ENCODE measurements at places on chromosomes 7 and 10.
A peak's percentile ranks its signal among the peaks of the same experiment; 100 is the strongest.

- no peak for DNase-seq
Measured at GRCh38 chr7:92602352-92603088, 12.3 kb upstream of the FAM133B start.

DNA sequence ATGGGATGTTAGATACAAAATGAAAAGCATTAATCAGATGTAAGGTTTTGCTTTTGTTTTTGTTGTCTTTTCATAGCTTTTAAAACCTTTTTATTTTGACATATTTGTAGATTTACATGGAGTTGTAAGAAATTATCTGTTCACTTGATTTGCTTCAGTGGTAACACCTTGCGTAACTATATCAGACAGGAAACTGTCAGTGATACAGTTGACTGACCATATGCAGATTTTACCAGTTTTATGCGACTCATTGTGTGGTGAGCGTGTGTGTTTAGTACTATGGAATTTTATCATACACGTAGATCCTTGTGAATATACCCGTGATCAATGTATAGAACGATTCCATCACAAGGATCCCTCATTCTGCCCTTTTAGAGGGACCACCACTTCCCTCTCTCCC lies 701.4 kb downstream of the SUGCT start:
- no peak for DNase-seq

DNA sequence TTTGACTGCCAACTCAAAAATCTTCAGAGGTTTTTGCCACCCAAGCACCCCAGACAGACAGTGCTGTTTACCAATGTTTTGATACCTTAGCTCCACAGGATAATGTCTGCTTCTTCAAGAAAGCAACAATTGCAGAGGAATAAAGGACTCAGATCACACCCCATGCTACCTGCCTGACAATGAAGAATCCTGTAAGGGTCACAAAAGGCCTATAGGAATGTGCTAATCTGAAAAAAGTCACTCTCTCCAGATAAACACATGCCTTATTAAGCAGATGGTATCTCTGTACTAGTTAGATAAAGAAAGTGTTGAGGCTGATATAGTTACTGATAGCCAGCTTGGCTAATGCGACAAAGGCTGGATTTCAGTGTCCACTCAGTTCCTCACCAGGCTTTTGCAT lies 1076.7 kb upstream of the SORCS1 start:
- no peak for DNase-seq

- peak; percentile 95 for DNase-seq
Measured at GRCh38 chr10:12484941-12485805, 135.8 kb downstream of the CAMK1D start.

DNA sequence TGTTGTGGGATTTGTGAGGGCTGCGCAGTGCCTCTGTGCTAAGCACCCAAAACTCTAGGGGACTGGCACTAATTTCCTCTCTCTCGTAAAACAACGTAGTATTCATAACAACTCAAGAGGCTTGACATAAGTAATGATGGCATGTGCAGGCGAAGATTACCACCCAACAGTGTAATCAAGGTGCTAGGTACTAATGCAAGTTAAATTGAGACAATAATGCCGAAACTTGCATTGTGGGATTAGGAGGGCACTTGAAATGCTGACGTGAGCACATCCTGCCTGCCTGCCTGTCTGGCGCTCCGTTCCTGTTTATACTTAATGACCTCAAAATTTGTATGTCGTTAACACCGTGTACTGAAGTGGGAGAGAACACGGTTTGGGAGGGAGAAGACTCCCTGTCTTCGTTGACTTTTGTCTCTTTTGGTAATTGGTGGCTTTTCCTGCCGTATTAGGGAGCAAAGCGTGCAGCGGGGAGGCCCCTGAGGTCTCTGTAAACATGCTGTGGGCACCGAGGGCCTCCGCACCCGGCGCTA lies 139.0 kb downstream of the MGMT start:
- DNase-seq: no peak

DNA sequence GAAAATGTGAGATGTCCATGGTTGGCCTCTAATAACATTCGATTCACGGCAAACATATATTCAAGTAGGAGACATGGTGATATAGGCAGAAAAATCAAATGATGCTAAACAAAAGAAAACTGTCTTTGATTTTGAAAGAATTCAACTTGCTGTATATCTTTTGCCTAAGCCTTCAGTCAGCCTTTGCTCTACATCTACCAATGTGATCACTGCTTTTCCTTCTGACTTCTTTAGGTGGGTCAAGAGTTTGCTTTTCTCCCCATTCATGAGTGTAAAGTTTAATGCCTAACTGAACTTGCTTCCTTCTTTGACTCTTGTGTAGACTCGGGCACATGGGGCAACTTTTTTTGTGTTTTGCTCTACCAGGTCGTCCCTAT lies 417 bp upstream of the HIF1AN start:
- DNase-seq: no peak

- no peak for DNase-seq
Measured at GRCh38 chr10:80498833-80499741, 38.6 kb upstream of the SH2D4B start.

DNA sequence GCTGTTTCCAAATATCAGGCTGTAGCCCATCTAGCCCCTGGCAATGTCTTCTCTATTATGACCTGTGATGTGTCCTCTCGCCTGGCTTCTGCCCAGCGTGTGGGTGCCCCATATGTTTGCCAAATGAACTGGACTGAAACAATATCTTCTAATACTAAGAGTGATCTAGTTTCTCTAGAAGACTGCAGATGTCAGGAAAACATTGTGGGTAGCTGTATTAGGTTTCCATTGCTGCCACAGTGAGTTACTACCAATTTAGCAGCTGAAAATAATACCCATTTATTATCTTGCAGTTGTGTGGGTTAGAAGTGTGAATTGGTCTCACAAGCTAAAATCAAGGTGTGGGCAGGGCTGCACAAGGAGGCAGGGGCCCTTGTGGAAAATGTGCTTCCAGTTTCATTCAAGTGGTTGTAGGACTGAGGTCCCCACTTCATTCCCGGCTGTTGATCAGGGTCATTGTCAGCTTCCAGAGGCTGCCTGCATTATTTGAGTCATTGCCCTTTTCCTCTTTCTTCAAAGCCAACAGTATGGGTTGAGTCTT lies 202.8 kb upstream of the BMPER start:
- DNase-seq: no peak

- DNase-seq: peak; percentile 80
Measured at GRCh38 chr7:69213878-69214277, 384.4 kb upstream of the AUTS2 start.

GRCh38 chr10:92208736-92209135 lies 82.1 kb downstream of the CPEB3 start:
- DNase-seq: no peak

DNA sequence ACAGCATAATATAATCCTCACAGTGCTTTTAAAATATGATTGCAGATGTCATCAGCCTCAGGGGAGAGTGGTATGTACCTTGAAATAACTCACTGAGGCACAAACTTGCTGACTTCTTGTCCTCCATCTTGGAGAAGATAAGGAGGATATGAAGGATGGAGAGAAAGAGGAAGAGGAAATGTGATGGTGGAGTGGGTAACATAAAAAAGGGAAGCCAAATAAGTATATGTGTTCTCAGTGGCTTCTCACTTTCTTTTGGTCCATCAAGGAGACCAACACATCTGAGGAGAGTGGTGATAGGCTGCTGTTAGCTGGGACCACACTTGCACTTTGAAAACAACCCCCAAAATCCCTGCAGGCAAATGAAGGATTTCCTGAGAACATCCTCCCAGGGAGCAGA lies 21.6 kb upstream of the ZNF37A start:
- DNase-seq: no peak

DNA sequence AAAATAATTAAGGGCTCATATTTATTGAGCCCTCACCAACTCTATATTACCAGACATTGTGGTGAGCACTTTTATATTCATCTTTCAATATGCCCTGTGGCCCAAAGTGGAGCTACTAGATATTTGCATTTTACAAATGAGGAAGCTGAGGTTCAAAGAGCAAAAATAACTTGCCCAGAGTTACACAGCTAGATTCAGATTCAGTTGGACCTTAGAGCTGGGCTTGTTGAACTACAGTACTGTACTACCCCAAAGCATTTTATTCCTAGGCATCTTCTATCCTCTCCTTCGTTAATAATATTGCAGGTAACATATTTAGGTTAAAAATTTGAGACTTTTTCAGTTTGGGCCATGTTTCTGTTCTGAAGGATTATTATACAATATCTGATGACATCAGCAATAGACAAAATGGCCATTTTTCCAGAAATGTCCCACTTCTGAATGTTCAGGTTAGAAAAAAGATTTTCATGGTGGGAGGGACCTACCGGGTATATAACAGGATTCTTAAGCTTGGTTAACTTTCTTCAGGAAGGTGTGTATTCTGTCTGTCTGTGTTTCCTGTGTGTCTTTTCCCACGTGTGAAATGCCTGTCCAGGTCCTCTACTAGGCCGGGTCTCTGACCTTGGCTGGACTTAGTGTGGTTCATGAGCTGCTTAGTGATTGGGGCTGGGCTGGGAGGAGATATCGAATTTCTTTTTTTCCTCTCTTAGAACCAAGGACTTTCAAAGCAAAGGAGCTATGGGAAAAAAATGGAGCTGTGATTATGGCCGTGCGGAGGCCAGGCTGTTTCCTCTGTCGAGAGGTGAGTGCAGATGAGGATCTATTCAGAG lies 13.6 kb downstream of the PRXL2A start:
- DNase-seq: no peak

- DNase-seq: peak; percentile 34
Measured at GRCh38 chr10:34001087-34001580, 666.7 kb upstream of the NRP1 start.

DNA sequence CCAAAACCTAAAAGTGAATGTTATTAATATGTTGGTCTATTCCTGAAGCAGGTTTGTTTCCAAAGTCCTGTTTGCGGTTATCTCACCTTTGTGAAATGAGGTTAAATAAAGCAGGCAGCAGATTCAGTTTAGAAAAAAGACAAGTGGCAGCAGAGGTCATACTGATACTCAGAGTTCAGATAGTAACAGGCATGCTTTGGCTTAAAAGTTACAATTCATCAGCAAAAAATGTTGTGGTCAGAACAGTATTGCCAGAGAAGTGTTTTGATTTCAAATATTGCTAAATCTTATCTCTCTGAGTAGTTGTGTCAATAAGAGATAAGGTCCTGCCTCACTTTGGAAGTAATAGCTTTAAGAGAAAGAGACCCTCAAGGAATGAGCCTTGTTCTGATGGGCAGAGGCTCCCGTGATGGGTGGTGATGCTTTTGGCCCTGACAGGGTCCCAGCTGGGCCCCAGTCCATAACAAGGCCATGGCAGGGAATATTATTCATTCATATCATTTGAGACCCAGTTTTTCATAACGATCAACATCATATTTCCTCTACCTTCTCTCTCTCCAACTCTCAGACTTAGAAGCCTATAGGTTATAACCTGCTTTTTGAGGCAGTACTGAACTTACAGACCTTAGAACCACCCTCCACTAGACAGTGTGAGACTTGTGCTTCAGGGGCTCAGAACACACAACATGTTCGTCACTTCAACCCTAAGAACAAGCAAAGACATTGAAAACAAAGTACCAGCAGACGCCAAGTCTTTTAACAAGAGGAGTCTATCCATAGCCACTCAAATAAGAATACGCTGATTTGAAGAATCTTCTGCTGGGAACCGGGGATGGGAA lies 58.5 kb upstream of the AHR start:
- DNase-seq: no peak

- DNase-seq: no peak
Measured at GRCh38 chr7:143411976-143412708, 3.5 kb upstream of the EPHA1 start.

DNA sequence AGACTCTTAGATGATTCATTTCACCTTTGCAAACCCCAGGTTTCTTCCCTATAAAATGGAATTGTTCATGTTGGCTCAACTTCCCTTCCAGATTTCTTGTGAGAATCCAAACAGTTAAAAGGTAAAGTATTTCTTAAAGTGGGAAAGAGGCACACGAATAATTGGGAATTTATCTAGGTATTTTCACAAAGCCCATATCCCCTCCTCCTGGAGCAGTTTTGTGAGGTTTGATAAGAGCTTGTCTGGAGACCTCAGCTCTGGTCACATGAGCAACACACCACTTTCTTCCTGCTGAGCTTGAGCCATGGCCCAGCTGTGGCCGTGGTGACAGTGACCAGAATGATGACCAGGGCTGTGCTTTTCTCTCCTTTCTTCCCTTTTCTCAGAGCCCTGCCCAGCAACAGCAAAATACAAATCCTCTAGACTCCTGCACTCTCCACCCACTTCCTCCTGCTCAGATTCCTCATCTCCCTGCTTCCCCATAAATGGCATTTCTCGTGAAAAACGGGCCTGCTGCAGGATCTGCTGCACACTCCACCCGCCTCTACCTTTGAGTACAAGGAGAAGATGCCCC lies 87.7 kb downstream of the PIK3CG start:
- no peak for DNase-seq

- DNase-seq: peak; percentile 18
Measured at GRCh38 chr7:135710417-135711138, 17.4 kb downstream of the SLC13A4 start.

- DNase-seq: no peak
Measured at GRCh38 chr7:36192877-36193276, 39.8 kb downstream of the EEPD1 start.

DNA sequence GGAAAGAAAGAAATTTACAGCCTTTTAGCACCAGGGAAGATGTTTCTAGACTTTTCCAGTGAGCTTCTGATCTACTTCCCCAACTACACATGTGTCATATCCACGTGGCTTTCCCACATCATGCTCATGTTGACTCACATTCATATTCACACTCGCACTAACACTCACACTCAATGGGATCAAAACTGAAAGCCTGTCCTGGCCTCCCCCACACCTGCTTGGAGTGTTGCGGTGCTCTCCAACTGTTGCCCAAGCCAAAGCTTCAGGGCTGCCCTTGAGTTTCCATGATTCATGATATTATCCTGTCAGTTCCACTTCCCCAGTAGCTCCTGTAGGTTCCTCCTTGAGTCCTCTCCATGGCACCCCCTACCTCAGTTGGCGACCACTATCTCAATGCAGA lies 444.4 kb downstream of the GATA3 start:
- DNase-seq: no peak

GRCh38 chr10:76036111-76036940 lies 604.9 kb downstream of the LRMDA start:
- DNase-seq: peak; percentile 58

DNA sequence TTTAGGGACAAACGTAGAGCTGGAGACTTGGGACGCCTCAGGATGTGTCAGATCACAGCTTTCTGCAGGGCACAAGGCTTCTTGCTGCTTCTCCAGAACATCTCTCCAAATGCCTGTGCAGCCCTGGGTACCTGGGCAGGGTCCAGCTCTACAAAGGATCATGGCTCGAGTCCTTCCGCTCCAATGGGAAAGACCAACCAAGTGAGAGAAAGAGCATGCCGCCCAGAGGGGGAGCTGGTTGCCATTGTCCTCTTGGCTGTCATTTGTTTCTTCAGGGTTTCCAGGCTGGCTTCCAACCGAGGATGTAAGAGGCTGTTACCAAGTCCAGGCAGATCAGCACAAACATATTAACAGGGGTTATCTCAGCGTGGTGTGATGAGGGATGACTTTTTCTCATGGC lies 5.6 kb upstream of the LEP start:
- peak; percentile 78 for DNase-seq

- DNase-seq: no peak
Measured at GRCh38 chr7:97126483-97127171, 9.1 kb downstream of the SDHAF3 start.

DNA sequence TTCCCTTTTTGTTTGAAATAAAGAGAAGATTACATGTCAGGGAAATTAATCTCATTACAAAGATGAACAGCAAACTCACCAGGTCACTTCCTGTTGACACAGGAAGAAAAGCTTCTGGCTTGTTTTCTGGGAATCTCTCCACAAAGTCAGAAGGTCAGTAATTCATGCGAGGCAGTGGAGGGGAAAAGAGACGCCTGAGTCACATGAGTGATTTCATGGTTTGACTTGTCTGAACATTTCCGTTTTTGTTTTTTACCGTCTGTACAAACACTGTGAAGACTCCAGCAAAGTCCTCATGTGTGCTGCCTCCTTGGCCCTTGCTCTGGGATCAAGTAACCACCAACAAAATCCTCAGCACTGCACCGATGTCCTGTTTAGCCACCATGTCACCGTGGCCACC lies 2.5 kb upstream of the HABP2 start:
- DNase-seq: peak; percentile 48
